GM06990 (cell line): ENCODE measurements at places on chromosomes 1 and 21.

GRCh38 chr1:44154049-44154448, 12.6 kb upstream of the KLF18 start:
- no peak for DNase-seq

- no peak for DNase-seq
These were observed 29.4 kb upstream of the B3GALNT2 start for GRCh38 chr1:235533476-235534168.

DNA sequence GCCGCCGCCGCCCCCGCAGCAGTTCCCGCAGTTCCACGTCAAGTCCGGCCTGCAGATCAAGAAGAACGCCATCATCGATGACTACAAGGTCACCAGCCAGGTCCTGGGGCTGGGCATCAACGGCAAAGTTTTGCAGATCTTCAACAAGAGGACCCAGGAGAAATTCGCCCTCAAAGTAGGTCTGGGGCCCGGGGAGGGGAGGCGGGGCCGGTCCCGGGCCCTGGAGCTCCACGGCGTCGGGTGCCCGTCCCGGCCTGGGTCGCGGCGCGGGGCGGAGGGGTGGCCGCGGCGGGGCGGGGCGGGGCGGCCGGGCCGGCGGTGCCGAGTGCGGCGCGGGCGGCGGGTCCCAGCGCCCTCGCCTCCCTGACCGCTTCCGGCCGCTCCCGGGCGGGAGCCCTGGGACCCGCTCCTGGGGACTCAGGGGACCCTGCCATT, 646 bp downstream of the MAPKAPK2 start:
- peak; percentile 71 for DNase-seq

- DNase-seq = no peak
These were observed 9.0 kb downstream of the MGST3 start for GRCh38 chr1:165639821-165640623.

DNA sequence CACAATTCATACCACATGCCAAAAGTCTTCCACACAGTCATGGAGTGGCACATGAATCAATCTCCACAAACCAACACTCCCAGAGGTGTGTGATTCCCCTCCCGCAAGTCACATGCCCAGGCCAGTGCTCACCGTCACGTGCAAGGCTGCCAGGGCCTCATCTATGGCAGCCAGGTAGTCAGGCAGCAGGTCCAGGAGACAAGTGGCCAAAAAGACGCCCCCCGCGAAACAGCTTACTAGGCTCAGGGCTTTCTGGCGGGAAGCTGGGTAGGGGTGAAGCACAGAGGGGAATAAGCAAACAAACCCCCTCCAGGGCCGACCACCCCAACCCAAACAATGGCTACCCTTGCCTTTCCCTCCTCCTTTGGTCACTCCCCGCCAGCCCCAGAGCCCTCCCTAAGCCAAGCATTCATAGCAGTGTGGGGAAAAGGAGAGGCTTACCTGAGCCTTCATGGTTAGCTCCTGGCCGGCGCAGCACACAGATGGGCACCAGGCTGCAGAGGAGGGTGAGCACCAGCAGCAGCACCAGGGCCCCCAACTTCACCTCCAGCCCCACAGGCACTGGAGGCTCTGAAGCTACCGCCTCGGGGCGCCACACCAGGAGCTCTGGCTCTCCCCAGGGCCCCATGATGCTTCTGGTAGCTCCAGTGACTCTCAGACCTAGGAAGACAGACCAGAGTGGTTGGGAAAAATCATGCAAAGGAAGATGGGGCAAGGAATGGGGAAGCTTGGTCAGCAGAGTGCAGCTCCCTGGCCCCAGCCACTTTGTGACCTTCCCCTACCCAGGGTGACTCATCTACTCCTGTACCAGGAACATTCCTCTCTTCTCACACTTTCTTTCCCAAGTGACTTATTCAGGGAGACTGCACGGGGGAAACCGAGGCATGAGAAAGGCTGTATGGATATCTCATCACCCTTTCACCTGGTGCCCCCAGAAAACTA, 978 bp downstream of the SLC39A1 start:
- no peak for DNase-seq

- DNase-seq = no peak
These were observed 47.8 kb downstream of the ITPKB start for GRCh38 chr1:226691247-226691646.

DNA sequence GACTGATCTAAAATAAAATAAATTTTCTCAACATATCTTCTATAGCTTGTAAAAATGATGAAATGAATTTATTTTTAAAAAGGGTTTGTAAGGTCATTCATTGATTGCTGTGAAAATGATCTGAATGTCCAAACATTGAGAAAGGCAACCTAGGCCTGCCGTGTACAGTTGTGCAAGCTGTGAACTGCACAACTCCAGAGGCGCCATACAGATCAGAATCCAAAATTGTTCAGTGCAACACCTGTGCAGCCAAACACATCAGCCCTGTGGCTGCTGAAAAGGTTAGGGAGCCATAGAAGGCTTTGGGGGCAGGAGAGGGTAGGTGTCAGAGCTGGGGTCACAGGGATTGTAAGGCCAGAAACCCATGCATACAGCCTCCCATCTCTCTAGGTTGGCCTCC, 9.9 kb upstream of the ZC3H12A start:
- no peak for DNase-seq

- peak; percentile 2 for DNase-seq
These were observed 12.9 kb upstream of the FTCD start for GRCh38 chr21:46168238-46168637.

DNA sequence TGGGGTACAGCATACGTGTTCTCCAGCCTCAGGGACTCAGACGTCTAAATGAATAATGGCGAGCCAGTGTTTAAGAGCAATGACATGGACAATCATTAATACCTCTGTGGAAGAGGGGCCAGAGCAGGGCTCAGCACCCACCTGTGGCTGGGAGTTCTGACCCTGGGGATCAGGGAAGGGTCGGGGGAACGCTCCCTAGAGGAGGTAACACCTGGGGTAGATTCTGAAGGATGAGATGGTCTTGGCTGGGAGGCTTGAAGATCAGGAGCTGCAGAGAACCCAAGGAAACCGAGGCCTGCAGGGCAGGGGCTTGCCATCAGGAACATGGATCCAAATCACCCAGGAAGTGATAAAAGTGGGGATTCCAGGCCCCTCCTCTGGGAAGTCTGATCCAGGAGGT, 138.2 kb upstream of the RUNX3 start:
- DNase-seq = no peak

DNA sequence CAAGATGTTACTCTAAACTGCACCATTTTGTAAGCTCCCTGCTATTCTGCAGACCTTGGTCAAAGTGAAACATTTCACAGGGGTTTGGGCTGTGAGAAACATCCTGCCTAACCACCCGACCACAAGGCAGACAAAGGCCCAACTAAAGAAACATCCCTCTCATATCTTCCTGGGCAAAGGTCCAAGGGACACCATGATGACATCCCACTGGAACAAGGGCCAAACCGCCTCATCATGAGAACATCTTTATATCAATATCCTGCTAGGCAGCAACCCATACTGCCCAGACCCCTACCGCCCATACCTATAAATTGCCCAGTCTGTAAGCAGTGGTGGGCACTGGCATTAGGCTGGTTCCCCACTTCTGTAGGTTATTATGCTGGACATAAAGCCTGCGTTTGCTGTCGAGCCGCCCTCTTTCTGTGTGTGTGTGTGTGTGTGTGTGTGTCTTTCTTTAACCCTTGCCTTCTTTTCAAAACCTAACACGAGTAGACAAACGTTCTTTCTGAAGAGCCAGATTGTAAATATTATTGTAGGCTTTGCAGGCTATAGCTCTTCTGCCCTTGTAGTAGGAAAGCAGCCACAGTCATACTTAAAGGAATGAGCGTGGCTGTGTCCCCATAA, 1.0 kb upstream of the PPIE start:
- DNase-seq = no peak

DNA sequence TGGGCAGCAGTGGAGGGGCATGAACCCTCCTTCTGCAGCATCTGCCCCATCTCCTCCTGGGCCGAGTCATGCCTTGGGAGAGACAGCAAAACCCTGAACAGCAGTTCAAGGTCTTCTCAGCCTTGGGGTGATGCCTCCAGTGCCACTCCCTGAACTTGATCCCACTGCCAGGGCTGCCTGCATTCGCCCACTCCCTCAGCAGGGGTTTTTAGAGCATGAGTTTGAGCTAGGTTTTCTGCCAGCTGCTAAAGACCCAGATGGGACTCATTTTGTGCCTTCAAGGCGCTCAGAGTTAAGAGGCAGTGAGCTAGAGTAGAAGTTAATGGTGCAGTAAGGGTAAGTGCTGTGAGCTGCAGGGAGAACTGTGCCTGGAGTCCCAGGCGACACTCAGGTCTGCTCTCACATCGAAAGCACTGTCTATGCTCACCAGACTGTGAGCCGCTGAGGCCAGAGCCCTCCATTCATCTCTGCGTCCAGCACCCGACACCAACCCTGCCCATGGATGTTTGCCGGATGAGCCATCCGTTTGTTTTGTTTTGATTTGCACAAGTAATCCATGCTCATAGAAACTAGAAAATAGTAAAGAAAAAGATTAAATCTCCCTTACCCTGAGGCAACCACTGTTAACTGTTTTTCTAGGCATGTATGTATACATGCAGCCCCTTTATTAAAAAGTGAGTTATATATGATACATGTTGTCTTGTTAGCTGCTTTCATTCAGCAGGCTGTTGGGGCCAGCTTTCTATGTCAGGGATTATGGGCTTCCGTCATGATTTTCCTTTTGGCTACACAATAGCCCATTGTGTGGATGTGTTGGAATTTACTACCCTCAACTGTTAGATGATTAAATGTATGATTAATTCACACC, 67.8 kb downstream of the VPS26C start:
- no peak for DNase-seq

DNA sequence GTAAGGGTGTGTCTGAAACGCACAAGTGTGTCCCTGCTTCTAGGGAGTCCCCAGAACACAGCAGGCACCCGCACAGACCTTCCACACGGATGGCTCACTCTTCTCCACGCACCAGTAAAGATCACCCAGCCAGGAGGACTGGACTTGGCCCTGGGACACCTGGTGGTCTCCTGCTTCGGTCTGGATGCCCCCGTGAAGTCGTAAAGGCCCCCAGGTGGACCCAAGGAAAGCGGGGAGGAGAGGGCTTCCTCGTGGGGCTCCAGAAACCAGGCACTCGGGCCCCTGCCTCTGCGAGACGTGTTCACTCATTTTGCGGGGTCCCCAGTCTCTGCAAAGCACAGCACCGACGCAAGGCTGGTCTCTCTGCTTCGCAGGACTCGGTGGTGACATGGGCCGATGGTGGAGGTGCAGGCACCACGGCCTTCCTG, 20.2 kb upstream of the COL6A2 start:
- no peak for DNase-seq

- DNase-seq = no peak
These were observed 149.9 kb downstream of the GALNT2 start for GRCh38 chr1:230216896-230217295.

DNA sequence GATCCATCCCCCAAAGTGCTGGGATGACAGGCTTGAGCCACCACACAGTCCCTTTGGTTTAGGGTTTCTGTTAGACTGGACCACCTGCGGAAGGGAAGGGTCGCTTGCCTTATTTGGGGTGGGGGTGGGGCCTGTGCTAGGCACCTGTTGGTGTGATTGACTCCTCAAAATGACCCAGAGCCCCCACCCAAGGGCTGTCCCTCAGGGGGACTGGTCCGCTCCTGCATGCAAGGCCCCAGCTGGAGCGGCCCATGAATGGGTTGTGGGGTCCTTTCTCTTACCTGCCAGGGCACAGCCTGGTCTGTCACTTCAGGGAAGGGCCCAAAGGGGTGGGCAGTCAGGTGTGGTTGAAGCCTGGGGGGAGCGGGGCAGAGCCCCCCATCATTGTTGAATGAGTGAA, 1.8 kb upstream of the CSTB start:
- DNase-seq = no peak

- no peak for DNase-seq
These were observed 6.8 kb upstream of the TRABD2B start for GRCh38 chr1:48003741-48004531.

DNA sequence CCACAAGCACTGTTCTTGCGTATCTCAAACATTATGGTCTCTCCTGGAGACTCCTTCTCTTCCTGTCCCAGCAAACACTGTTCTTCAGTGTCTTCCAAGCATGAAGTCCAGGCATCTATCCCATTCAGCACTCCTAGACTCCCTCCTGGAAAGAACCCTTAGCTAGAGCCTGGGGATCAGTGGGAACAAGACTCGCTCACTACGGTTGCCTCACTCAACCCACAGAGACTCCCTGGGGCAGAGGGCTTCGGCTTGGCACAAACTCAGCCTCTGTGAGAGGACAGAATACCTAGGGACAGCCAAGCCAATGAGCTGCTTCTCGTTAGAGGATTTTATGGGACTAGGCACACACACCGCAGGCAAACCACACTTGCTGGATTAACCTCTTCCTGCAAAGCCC, 86.5 kb upstream of the IPO9 start:
- no peak for DNase-seq

DNA sequence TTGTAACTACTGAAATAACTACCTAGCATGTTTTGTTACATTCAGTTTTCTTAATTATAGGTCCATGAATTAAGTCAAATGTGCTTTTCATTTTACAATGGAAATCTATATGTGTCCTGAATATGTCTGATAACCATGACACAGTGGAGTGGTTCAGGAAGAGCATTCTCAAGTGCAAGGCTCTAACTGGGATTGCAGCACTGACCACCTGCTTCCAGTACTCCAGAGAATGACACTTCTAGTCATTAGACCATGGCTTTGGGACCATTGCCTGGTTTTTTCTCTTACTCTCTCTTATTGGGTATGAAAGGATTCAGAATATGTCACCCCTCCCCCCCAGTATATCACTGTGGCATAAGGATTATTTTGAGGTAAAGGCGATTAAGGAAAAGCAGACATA, 204.9 kb upstream of the CACYBP start:
- DNase-seq = no peak

DNA sequence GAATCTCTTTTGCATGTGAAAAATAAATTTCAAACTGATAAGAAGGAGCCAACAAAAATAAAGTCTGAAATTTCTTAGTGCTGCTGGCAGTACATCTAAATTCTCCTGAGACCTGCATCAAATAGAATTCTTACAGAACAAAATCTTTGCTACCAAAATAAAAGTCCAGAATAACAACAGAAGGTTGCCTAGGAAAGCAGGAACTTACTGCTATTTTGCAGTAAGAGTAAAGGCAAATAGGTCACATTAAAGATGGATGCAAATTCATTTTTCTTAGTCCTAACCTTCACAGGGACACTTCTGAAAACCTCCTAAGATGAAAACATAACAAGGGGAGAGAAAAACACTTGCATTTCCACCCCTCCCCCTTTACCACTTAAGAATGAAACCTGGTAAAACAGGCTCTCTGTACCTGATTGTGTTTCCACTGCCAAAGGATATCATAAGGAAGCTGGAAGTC, 59.0 kb downstream of the RUSC1 start:
- no peak for DNase-seq
